ENCODE measurements at places on chromosomes 7 and 10. TPM values are rescaled to one million over a fixed set of nuclear protein-coding genes. Genes with fewer than 3 reads are reported as not detected.

Gene FAM25A
- total RNA-seq = not detected

Gene SBDS
- 85.7 TPM for total RNA-seq

Gene C10orf105
- 0.16 TPM for total RNA-seq

Gene ANK3
- 41.2 TPM for total RNA-seq

Gene ATOH7
- total RNA-seq = 0.27 TPM

Gene PLEKHS1
- total RNA-seq = 12.0 TPM

Gene SLC13A4
- not detected for total RNA-seq

Gene LIPJ
- 0.14 TPM for total RNA-seq

Gene INHBA
- not detected for total RNA-seq

Gene CCDC7
- total RNA-seq = 11.6 TPM

Gene SYCE1
- not detected for total RNA-seq

Gene RBAK
- total RNA-seq = 11.6 TPM

Gene SH2D4B
- total RNA-seq = not detected

Gene ASZ1
- not detected for total RNA-seq

Gene CHRM2
- 6.6 TPM for total RNA-seq

Gene GRID2IP
- total RNA-seq = 0.20 TPM

Gene AKR1C3
- 249 TPM for total RNA-seq

Gene SFRP5
- total RNA-seq = 4.6 TPM

Gene SSC4D
- total RNA-seq = not detected

Gene SLC12A9
- total RNA-seq = 21.0 TPM

Gene HKDC1
- total RNA-seq = 26.8 TPM

Gene GSAP
- 10.5 TPM for total RNA-seq

Gene IPMK
- total RNA-seq = 15.2 TPM

Gene PGAM2
- not detected for total RNA-seq

Gene AKR1C1
- 10.8 TPM for total RNA-seq

Gene ARHGEF5
- 49.6 TPM for total RNA-seq

Gene ANXA8
- 0.60 TPM for total RNA-seq

Gene ALDH18A1
- 121 TPM for total RNA-seq

Gene MACC1
- total RNA-seq = 9.8 TPM

Gene WNT8B
- total RNA-seq = not detected

All from transverse colon (tissue), 4 donors.